ENCODE measurements at places on chromosomes 4 and X.

DNA sequence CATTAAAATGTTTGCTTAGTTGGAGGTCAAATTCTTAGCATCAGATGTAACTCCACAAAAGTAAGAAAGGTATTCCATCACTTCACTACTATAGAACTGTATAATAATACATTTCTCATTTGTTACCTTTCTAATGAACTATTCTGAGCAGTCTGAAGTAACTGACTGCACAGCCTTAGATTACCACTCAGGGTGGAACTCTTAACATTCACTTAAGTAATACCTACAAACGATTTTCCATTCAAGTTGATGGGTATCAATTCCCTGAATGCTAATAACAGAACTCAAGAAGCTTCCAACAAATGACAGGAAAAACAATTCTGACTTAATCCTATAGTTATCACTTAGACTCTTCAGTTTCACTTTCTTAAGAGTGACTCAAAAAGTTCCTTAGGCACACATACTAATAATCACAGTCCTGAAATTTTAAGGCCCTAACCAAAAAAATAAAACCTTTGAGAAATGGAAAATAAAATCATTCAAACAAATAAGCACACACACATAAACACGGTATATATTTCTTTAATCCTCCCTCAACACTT is 20.9 kb downstream of the HNRNPD start:
- DNase-seq, result no peak

- DNase-seq, result no peak
Measured at GRCh38 chrX:154002215-154002719, 17.4 kb downstream of the IRAK1 start.

GRCh38 chrX:56284269-56284668 is 52.1 kb downstream of the KLF8 start:
- DNase-seq, result no peak

GRCh38 chr4:2930758-2931511 is 32.3 kb downstream of the NOP14 start:
- DNase-seq, result peak; percentile 47

- no peak for DNase-seq
Measured at GRCh38 chr4:23881674-23882337, 8.0 kb downstream of the PPARGC1A start.

GRCh38 chr4:3827616-3828492 is 61.7 kb downstream of the ADRA2C start:
- peak; percentile 93 for DNase-seq

DNA sequence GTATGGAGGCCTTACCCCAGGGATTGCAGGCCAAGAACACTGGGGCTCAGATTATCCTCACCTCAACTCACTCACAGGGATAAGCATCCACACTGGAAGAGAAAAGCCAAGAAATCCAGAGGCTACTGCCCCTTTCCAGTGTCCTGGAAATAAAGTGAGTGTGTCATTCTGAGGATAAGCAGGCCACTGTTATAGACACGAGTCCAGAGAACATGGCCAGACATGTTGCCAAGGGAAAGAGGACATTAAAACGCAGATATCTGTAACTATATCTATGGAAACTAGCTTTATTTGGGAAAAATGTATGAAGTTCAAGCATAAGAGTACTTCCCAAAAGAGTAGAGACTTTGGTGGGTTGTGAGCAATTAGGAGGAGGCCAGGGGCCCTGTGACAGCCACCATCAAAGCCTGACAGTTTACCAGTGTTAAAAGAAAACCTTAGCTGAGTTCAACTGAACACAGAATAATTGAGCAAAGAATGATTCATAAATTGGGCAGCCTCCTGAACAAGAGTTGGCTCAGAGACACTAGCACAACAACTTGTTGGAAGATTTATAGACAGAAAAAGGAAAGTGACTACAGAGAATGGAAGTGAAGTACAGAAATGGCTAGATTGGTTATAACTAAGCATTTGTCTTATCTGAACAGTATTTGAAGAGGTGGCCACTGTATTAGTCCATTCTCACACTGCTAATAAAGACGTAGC is 1222.2 kb downstream of the STIM2 start:
- DNase-seq, result no peak

GRCh38 chrX:115409551-115409950 is 120.0 kb downstream of the LUZP4 start:
- DNase-seq, result no peak

- no peak for DNase-seq
Measured at GRCh38 chr4:185573651-185574199, 38.4 kb upstream of the PDLIM3 start.

GRCh38 chr4:9845791-9846493 is 64.5 kb downstream of the DRD5 start:
- no peak for DNase-seq

GRCh38 chrX:138917781-138918180 is 206.3 kb upstream of the FGF13 start:
- DNase-seq, result no peak

- DNase-seq, result no peak
Measured at GRCh38 chrX:33989936-33990335, 142.2 kb downstream of the FAM47A start.

GRCh38 chrX:63713526-63713925 is 71.5 kb downstream of the ARHGEF9 start:
- no peak for DNase-seq

GRCh38 chrX:32480019-32480418 is 731.3 kb downstream of the DMD start:
- no peak for DNase-seq

DNA sequence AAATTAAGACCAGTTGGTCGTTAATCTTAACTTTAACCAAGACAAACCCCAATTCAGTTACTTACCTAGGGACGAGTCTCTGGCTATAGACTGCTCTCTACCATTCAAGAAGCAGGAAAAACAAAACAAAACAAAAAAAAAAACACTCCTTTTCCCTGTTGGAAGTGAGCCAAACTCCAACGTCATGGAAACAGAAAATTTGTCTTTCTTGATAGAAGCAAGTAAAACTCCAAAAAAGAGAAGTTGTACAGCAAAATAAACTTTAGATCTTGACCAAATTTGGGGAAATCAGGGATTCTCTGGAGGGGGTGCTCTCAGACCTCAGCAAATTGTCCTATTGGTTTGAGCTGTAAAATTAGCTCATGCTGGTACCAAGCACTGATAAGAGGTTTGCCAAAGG is 3.7 kb downstream of the CNGA1 start:
- no peak for DNase-seq

DNA sequence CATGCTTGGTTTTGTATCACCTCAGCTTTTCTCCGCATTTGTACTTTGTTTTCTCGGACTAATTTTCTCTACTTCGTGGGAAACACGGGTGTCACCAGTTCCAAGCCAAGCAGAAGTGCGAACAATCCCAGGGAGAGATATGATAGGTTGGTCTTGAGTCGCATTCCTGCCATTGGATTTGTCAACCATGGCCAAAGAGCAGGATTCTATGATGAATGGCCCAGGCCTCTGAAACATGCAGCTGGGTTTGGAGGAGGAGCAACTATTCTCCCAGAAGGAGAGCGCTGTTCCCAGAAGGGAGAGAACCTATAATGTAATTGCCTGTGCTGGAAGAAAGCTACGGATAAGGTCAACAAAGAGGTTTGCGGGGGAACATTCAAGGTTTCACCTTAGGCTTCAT is 10.3 kb upstream of the FGFBP1 start:
- no peak for DNase-seq

DNA sequence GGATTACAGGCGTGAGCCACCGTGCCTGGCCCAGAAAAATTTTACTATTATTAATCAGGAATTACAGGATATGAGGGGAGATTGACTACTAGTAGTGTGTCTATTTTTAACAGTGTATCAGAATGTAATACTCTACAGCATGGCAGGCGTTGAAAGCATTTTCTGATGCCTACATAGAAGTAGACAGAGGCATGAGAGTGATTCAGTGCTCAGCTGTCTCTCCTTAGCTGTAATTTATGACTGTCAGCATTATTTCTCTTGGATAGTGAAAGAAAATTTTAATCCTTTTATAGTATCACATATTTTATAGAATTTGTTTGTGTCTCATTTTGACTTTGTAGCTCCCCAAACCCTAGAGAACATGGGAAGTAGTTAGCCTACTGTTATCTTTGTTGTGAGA is 20.7 kb downstream of the ARHGAP24 start:
- no peak for DNase-seq
